ENCODE measurements at places on chromosomes 12 and 14. TPM values are rescaled to one million over a fixed set of nuclear protein-coding genes. Genes with fewer than 3 reads are reported as not detected.

DIO3 gene
- total RNA-seq = 52.1 TPM

CIDEB gene
- total RNA-seq = 16.0 TPM

B4GALNT3 gene
- total RNA-seq = 13.3 TPM

GRCh38 chr14:48937541-48938195 is 648.5 kb downstream of the RPS29 start:
- H3K27ac ChIP-seq = no peak overlapping the region
- H3K4me1 ChIP-seq = no peaks in the 10 kb centered on the region
- H3K36me3 ChIP-seq = no peaks in the 10 kb centered on the region
- DNase-seq = no peak
- no peaks in the 10 kb centered on the region for H3K27me3 ChIP-seq

DNA sequence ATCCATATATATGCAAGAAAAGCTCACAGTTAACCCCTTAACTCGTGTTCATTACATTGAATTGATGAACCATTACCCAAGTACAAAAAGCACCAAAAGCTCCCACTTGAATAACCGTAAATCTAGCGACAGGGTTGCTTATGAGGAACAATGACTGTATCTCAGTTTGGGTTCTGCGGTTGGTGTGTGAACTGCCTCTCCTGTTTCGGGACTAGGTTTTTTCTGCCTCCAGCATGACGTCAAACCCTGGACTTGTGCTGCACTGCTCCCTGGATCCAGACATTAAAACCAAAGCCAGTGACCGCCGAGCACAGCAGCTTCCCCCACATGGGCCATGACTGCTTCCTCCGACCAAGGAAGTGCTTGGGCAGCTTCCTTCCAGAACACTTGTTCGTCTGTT is 77.7 kb downstream of the SETD3 start:
- H3K27me3 ChIP-seq = no peaks in the 10 kb centered on the region
- H3K27ac ChIP-seq = no peak overlapping the region
- H3K36me3 ChIP-seq = no peaks in the 10 kb centered on the region
- DNase-seq = no peak
- H3K4me3 ChIP-seq = no peak overlapping the region

FOXG1 gene
- total RNA-seq = not detected

GRCh38 chr12:96371138-96371789 is 29.0 kb downstream of the CDK17 start:
- H3K4me3 ChIP-seq = no peak overlapping the region
- DNase-seq = no peak
- peaks cover 76% of the 10 kb centered on the region for H3K4me1 ChIP-seq
- no peaks in the 10 kb centered on the region for H3K36me3 ChIP-seq
- no peak overlapping the region for H3K27ac ChIP-seq
- no peaks in the 10 kb centered on the region for H3K27me3 ChIP-seq

KRT71 gene
- not detected for total RNA-seq

GDF3 gene
- total RNA-seq = not detected

TMPRSS12 gene
- not detected for total RNA-seq

DNA sequence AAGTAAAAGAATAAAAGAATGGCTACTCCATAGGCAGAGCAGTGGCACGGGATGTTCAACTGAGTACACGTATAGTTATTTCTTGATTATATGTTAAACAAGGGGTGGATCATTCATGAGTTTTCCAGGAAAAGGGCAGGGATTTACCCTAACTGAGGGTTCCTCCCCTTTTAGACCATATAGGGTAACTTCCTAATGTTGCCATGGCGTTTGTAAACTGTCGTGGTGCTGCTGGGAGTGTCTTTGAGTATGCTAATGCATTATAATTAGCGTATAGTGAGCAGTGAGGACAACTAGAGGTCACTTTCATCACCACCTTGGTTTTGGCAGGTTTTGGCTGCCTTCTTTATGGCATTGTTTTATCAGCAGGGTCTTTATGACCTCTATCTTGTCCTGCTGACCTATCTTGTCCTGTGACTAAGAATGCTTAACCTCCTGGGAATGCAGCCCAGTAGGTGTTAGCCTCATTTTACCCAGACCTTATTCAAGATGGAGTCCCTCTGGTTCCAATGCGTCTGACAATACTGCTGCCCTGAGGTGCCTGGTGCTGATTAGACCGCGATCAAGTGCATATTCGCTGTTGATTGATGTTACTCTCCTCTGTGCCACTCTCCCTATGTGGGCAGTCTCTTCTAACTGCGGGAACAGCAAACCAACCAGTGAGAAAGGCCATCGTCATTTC is 67.6 kb upstream of the AMN1 start:
- no peak overlapping the region for H3K27ac ChIP-seq
- H3K4me3 ChIP-seq = no peak overlapping the region
- no peaks in the 10 kb centered on the region for H3K27me3 ChIP-seq
- no peaks in the 10 kb centered on the region for H3K36me3 ChIP-seq
- DNase-seq = no peak

GRCh38 chr14:82075566-82075965 is 541.9 kb upstream of the SEL1L start:
- no peak for DNase-seq
- H3K27ac ChIP-seq = no peak overlapping the region
- no peaks in the 10 kb centered on the region for H3K36me3 ChIP-seq
- H3K27me3 ChIP-seq = no peaks in the 10 kb centered on the region
- no peaks in the 10 kb centered on the region for H3K4me1 ChIP-seq
- H3K4me3 ChIP-seq = no peak overlapping the region

NELL2 gene
- 16.9 TPM for total RNA-seq

GNB3 gene
- 5.2 TPM for total RNA-seq

GRCh38 chr14:76509311-76509710 is 133.4 kb downstream of the ESRRB start:
- no peak overlapping the region for H3K4me3 ChIP-seq
- no peak overlapping the region for H3K27ac ChIP-seq
- H3K4me1 ChIP-seq = no peaks in the 10 kb centered on the region

RILPL1 gene
- total RNA-seq = 29.7 TPM
